ENCODE measurements at places on chromosomes 12 and 14. TPM values are rescaled to one million over a fixed set of nuclear protein-coding genes. Genes with fewer than 3 reads are reported as not detected.

GRCh38 chr12:47801904-47802246 is 17.8 kb downstream of the HDAC7 start:
- no peak for DNase-seq
- peaks cover 81% of the 10 kb centered on the region for H3K4me1 ChIP-seq
- H3K4me3 ChIP-seq = no peak overlapping the region
- H3K36me3 ChIP-seq = peaks cover 18% of the 10 kb centered on the region
- no peaks in the 10 kb centered on the region for H3K27me3 ChIP-seq
- H3K27ac ChIP-seq = peak overlapping the region; percentile 74

- peaks cover 3% of the 10 kb centered on the region for H3K27me3 ChIP-seq
- DNase-seq = no peak
- H3K27ac ChIP-seq = no peak overlapping the region
- no peaks in the 10 kb centered on the region for H3K36me3 ChIP-seq
- H3K4me3 ChIP-seq = no peak overlapping the region
These were observed 103.9 kb upstream of the RFLNA start for GRCh38 chr12:124191024-124191359.

DNA sequence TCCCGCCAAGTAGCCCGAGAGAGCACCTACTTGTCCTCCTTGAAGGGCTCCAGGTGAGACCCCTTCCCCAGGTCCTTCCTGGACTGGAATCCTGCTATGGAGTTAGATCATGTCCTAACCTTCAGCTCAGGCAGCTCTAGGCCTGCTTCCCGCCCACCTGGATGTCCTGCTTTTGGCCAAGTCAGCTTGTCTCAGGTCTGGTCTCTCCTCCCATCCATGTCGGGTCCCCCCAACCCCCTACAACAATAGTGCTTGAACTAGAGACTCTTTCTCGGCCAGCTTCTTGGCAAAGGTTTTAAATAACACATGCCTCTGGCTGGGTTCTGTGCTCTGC is 3.6 kb downstream of the NAB2 start:
- H3K4me3 ChIP-seq = no peak overlapping the region
- no peaks in the 10 kb centered on the region for H3K27me3 ChIP-seq
- peaks cover 53% of the 10 kb centered on the region for H3K36me3 ChIP-seq
- peaks cover 74% of the 10 kb centered on the region for H3K4me1 ChIP-seq
- DNase-seq = no peak

GRCh38 chr14:93481758-93482157 is 51.0 kb downstream of the UNC79 start:
- H3K36me3 ChIP-seq = no peaks in the 10 kb centered on the region
- no peak overlapping the region for H3K27ac ChIP-seq

NRIP2 gene
- total RNA-seq = 1.2 TPM

DCTN2 gene
- 131 TPM for total RNA-seq

PTPRB gene
- total RNA-seq = 21.9 TPM

FOXG1 gene
- total RNA-seq = not detected

SNX6 gene
- total RNA-seq = 46.4 TPM

DTX1 gene
- total RNA-seq = 8.3 TPM

Data from vagina (tissue), 2 donors.